ENCODE measurements at places on chromosomes 5 and 9.

DNA sequence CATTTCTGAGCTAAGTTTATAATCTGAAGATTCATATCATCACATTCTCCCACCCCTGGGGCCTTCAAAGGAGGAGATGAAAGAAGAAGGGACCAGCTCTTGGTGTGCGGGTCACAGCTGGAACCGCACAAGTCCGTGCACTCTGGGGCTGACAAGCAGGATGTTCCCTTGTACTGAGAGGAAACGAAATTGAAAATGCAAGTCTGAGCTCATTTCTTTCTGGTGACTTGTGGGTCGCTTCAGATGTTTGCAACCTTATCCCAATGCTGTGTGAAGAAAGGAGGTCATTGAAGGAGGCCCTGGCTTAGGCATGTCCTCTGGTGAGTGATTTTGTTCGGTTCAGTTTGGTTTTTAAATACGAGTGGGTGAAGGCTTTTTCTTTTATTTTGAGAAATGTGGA, 59.6 kb downstream of the C9orf152 start:
- DNase-seq: no peak

GRCh38 chr9:113581865-113582697, 118.6 kb downstream of the RGS3 start:
- no peak for DNase-seq

DNA sequence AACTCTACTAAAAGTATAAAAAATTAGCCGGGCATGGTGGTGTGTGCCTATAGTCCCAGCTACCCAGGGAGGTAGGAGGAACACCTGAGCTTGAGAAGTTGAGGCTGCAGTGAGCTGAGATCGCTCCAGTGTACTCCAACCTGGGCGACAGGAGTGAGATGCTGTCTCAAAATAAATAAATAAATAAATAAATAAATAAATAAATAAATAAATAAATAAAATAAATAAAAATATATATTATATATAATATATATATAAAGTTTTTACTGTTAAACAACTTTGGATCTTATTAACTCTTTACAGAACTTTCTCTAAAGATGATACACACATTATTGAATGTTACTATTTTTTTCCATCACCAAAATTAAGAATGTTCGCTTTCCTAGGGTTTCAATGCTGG, 38.4 kb downstream of the HMGCR start:
- DNase-seq: no peak

GRCh38 chr5:55620009-55620765, 85.4 kb upstream of the PLPP1 start:
- no peak for DNase-seq

DNA sequence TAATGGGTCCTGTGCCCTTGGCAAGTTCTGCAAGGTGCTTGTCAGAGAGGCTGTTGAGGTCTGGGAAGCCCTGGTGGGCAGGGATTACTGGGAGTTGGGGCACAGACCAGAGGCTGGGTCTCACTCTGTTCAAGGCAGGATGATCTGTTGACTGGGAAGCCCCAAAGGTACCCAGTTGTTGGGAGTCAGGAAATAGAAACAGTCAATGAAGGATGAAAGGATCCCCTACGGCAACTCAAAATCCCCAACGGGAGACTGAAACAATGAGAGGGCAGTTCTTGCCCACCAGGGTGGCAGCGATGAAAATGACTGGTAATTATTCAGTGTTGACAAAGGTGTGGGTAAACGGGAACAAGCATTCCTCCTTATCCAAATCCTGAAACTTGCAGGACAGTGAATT, 31.2 kb downstream of the BNIP1 start:
- no peak for DNase-seq

- no peak for DNase-seq
Measured at GRCh38 chr5:1217596-1218206, 7.5 kb upstream of the SLC6A18 start.

Data from mesenteric fat pad (tissue), 1 donor.